ENCODE measurements at places on chromosomes 2 and 18.

- DNase-seq, result no peak
Measured at GRCh38 chr2:72794572-72794971, 31.3 kb downstream of the EXOC6B start.

GRCh38 chr18:34380326-34380725 is 155.6 kb upstream of the NOL4 start:
- DNase-seq, result no peak

DNA sequence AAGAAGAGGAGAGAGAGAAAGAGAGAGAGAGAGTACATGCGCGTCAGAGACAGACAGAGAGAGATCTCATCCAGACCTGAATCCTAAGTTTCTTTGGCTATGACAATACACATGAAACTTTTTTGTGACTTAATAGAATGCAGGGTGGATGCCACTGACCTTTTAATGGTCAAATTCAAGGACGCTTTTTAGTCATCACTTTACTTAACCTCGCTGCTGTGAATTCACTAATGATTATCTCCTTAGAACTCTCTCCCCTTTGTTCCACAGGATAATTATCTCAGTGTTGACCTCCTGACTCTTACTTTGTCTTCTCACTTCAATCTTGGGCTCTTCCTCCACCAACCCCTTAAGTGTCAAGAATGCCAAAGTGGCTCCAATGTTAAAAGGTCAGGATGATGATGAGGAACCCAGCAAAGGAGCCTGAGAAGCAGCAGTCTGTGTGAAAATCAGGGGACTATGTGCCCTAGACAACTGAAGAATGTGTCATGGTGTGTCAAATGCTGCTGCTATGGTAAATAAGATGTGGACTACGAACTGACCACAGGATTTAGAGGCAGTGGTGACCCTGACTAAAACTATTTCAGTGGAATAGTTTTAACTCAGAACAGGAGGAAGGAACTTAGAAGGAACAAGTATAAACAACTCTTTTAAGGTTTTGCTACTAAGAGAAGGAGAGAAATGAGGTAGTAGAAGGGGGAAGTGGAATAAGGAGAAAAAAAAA is 382.1 kb downstream of the ZEB2 start:
- DNase-seq, result no peak

DNA sequence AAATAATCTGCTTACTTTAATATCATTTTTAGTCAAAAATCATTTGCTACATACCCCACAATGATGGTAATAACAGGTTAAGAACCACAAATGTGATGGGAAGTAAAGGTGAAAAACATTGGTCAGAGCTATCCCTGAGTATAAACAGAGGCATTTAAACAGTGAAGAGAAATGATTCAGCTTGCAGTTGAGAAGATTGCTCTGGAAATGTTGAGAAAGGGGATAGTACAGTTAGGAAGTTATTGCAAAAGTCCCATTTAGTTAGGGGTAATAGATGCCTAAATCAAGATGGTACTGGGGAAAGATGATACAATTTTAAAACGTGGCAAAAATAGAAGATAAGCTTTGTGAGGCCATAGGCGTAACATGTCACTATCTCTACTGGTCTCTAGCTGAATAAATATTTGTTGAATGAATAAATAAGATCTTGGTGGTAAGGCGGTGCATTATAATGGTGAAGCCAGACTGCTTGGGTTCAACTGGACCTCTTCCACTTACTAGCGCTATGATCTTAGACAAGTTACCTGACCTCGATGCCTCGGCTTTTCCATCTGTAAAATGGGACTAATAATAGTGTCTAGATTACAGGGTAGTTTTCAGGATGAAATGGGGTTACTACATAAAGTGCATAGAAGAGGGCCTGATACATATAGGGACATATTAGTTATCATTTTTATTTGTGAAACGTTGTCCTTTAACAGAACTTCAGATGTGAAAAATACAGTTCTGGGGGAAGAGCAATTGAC is 2.0 kb upstream of the BZW1 start:
- no peak for DNase-seq

GRCh38 chr18:74274700-74275099 is 17.1 kb downstream of the CYB5A start:
- no peak for DNase-seq

DNA sequence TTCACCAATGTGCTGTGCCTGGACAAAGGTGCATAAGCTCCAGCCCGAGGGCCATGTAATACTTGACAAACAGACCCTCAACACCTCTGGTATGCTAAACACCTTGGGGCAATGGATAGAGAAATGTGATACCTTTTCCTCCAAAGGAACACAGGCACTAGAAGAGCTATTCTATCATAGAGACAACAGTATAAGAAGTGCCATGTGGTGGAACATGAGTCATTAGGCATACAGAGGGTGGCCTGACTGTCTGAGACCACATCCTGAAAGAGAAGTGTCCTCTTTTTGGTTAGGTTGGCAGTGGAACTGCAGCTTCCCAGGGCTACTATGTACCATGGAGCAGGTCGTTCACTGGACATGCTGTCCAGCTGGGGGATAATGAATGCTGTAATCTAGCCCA is 153.9 kb downstream of the INSIG2 start:
- DNase-seq, result no peak

DNA sequence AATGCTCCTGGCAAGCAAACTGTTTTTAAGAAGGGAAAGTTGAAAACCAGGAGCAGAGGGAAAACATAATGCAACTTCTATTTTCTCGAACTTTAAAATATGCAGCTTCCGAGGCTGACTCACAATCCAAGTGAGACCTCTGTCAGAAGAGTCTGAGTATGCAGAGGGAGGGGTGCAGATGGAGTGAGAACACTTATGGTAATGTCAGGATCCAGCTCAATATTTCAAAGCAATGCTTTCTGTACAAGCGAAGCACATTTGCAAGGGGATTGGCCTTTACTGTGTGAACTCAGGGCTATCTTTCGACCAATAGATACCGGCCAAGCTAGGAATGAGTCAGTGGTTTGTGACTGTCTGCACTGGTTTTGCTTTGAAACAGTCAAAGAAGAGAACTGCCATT is 242.7 kb downstream of the CNTNAP5 start:
- no peak for DNase-seq

- no peak for DNase-seq
Measured at GRCh38 chr18:48887905-48888772, 62.6 kb downstream of the SMAD7 start.

Data from stimulated activated CD4-positive, alpha-beta T cell treated with anti-CD3 and anti-CD28 coated beads, Interleukin-1b, Interleukin-23, amount 100 ng/mL, for 4 hours (primary cell).